NCI-H2171 treated with DMSO at 0.1 percent for 48 hours (cell line): ENCODE measurements at places on chromosomes 4 and X.

- no peak for DNase-seq
Measured at GRCh38 chr4:169985881-169986280, 40.3 kb downstream of the MFAP3L start.

DNA sequence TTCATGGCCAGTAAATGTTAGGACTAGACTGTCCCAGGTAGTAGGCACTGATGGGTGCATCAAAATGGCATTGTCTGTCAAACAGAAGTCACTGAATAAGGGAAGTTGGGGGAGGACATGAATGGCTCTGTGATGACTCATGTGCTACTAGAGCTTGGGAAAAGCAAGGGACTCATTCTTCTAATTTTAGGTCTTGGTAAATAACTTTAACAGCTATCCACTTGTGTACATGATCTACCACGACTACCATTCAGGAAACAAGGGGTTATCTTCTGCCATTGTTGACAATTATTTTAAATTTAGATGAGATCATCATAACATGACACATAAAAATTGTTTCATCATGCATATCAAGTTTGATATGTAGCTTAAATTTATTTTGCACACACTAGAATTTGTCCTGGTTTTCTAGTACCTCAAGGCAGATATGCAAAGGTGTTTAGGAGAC, 6.3 kb downstream of the AREG start:
- no peak for DNase-seq

- no peak for DNase-seq
Measured at GRCh38 chr4:162586266-162586665, 422.5 kb upstream of the FSTL5 start.

DNA sequence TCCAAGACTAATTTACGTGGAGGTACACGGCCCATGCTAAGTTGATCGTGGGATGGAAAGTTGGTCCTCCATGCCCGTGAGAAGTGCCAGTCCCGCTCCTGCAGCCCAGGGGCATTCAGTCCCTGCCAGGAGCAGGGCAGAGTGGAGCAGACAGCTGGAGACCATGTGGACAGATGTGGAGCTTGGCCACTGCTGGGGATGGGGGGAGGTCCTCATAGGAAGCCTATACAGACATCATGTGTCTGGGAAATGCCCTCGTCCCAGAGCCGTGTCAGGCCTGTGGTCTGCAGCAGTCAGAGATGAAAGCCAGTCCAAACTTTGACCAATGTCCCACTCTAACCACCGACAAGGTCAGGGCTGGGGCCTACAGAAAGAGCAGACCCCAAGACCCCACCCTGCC, 118.4 kb downstream of the CPZ start:
- DNase-seq = no peak

DNA sequence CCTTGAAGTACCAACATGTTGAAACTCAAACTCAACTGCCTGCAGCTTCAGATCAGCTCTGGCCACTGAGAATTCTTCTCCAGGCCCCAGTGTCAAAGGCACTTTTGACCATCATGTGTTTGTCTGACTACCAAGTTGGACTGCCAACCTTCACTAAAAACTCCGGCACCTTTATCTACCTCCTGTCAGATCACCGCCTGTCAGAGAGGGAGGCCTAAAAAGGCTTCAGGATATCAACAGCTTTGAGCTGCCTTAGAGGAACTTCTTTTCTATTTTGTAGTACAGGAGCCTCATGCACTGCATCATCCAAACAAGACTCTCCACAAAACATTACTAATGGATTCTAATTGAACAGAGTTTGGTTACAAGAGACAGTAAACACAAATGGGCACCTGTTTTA, 2.8 kb downstream of the ACSL1 start:
- no peak for DNase-seq

GRCh38 chr4:80307774-80308465, 27.6 kb upstream of the CFAP299 start:
- DNase-seq = no peak

DNA sequence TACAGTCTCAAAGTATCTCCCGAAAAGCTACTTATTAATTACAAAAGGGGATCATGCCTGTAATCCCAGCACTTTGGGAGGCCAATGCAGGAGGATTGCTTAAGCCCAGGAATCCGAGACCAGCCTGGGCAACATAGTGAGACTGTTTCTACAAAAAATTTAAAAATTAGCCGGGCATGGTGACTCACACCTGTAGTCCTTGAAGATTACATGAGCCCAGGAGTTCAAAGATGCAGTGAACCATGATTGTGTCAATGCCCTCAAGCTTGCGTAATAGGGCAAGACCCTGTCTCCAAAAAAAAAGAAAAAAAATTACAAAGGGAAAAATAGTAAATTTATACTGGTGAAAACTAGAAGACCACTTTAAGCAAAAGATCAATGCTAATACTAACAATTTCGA, 3.3 kb upstream of the PORCN start:
- DNase-seq = no peak

DNA sequence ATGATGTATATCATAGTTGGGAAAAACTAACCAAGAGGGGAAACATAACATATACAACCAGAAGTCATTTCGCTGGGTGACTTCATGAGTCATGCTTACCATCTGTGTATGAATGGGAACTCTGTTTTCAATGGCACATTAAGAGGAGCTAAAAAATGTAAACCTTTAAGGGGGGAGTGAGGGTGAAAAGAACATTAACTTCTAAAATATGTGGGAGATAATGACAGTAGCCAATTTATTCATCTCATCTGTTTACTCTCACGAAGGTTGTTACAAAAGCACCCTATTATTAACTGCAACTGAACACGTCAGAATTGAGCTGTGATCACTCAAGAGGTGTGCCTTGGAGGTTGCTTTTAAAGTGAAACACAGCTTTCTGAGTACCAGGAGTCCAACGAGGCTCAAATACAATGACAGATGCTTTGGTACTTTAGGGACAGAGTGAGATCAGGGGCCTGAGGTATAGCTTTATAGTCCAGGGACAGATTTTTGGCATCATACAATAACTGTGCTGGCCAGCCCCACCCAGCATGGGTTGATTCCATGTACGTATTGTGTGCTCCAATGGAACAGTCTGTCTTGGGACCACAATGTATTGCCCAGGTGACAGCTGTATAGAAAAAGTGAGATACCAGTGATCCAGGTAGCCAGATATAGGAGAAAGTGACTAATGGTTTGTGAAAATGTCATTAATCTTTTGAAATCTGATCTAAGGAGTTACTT, 107.3 kb downstream of the AMMECR1 start:
- DNase-seq = peak; percentile 15

- no peak for DNase-seq
Measured at GRCh38 chrX:118853596-118853995, 30.0 kb downstream of the ZCCHC12 start.

- DNase-seq = no peak
Measured at GRCh38 chr4:139676913-139677585, 11.4 kb downstream of the MGST2 start.

GRCh38 chrX:25066131-25066530, 50.4 kb upstream of the ARX start:
- DNase-seq = no peak

GRCh38 chr4:3630598-3631543, 98.6 kb upstream of the LRPAP1 start:
- no peak for DNase-seq

DNA sequence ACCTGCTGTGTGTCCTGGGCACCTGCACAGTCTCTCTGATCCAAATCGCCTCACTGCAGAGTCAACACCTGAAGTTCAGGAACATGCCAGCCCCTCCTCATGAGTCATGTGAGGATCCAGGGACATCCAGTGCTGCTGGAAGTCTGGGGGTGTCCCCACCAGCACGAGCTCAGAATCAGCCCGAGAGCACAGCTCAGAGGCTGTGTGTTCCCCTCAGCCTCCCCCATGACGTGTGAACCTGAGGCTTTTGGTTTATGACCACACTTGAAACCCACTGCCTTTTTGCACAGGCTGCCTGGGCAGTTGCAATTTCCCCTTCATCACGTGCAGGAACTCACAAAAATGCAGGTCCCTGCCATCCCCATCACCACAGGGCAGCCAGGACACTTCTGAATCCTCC, 47.1 kb downstream of the PPP2R2C start:
- no peak for DNase-seq

DNA sequence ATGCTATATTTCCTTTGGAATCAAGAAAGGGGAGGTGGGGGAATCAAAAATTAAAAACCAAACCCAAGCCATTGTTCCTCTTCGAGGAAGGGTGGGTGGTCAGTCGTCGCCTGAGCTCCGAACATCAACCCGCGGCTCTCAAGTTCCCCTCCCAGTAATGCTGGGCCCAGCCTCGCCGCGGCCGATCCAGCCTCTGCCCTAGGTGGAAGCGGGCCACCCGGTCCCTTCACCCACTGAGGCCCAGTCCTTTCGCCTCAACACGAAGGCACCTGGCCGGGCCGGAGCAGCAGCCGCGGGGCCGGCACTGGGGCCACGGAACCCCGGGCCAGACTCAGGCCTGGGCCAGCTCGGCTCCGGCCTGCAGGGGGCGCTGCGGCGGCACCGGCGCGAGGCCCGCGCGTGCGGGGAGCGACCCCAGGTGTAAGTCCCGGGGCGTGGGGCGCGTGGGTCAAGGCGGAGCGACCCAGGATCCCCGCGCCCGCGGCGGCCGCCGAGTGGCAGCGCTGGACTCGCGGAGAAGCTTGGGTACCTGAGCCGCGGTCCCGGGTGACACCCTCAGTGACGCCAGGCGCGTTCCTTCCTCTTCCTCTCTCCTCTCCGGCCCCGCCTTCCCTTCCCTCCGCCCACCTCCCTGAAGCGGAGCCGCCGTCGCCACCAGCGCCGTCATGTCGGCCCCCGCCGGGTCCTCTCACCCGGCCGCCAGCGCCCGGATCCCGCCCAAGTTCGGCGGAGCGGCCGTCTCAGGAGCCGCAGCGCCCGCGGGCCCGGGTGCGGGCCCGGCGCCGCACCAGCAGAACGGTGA, at the start of gene SEC24B:
Gene SEC24B (plus strand): TSS at position 611 of the 802 bp plus-strand sequence. CDS start 55 bp downstream, at position 666.
- DNase-seq = peak; percentile 56

DNA sequence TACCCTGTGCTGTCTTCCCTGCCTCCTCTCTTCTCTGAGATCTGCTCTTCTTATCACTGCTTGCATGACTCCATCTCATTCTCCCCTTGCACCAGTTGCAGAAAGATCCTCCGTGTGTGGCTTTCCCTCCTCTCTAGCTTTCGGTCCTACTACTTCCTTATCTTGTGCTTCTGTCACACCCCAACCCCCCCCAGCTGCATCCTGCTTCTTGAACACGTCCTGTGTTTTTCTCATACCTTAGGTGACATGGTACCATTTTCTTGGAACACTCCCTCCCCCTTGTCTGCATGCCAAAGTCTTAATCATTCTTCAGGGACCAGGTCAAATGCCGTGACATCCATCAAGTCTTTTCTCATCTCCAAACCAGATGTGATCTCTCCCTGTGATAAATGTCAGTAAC, 46.4 kb downstream of the FHL1 start:
- DNase-seq = no peak

DNA sequence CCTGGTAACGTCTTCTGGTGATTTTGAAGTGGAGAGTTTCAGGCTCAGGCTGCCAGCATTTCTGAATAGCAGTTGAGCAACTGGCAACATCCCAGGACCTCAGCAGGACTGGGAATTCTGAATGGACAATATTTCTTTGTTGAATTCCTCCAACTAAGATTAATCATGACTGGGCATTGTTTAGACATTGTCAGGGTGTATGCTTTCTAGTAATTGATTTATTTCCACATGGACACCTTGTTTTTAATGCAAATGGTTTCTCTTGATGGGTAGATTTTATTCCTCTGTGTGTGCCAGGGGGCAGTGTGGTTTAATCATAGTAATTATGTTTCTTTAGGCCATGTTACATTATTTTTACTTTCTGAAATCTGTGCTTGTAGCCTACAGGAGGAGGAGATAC, 1004.7 kb upstream of the LCORL start:
- no peak for DNase-seq

- DNase-seq = peak; percentile 32
Measured at GRCh38 chrX:33989936-33990335, 142.2 kb downstream of the FAM47A start.

DNA sequence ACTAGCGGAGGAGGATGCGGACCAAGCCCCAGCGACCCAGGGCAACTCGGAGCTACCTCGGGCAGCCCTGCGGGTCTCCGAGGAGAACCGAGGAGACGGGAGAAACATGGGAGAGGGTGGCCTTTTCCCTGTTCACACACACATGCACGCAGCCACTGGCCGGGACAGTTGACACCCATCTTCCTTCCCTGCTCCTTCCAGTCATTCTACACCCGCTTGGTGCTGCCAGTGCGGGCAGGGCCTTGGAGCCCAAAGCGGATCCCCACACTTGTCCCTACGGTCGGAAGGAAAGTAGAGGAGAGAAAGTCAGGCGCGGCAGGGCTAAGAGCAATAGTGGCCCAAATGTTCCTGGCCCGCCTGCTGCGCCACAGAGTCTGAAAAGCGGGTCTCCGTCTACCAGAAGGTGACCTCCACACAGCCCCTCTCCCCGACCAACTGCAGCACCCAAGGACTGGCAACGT, 1.1 kb upstream of the PPP3CA start:
- peak; percentile 23 for DNase-seq

- no peak for DNase-seq
Measured at GRCh38 chr4:94208266-94208665, 601 bp downstream of the SMARCAD1 start.

GRCh38 chr4:20297783-20298182, 46.1 kb downstream of the SLIT2 start:
- DNase-seq = no peak

DNA sequence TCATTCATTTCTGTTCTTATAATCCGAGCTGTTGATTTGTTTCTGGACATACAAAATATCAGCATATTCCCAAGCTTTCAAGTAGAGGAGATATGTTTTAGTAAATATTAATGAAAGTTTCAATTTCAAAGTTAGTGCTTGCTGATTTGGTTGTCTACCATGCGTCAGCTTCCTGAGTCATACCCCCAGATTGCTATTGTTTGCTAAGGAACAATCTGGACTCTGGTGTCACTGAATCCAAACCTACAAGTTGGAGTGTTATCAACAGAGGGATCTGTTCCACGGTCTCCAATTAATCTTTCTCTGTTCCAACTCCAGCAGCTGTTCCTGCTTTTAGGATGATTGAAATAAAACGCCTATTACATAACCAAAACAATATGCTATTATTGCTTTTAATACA, 96.1 kb upstream of the FAM9A start:
- peak; percentile 5 for DNase-seq

DNA sequence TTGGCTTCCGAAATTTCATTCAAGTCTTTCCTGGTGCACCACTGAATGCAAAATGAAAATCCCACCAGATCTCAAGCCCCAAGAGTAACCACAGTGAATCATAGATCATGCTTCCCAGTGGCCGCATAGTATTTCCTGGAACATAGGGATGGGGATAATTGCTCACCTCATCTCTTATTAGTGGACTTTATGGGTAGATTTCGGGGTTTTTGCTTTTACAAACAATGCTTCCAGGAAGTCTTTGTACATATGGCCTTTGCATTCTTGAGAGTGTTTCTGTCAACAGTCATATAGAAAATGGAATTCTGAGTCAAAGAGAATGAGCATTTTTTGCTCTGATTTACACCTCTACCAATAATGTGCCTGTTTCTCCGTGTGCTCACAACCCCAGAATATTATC, 53.4 kb downstream of the PPEF2 start:
- DNase-seq = no peak
